PC-9 (cell line): ENCODE measurements at places on chromosomes 2 and 18.

GRCh38 chr2:38945372-38945771 lies 55.7 kb downstream of the ARHGEF33 start:
- no peak for DNase-seq

DNA sequence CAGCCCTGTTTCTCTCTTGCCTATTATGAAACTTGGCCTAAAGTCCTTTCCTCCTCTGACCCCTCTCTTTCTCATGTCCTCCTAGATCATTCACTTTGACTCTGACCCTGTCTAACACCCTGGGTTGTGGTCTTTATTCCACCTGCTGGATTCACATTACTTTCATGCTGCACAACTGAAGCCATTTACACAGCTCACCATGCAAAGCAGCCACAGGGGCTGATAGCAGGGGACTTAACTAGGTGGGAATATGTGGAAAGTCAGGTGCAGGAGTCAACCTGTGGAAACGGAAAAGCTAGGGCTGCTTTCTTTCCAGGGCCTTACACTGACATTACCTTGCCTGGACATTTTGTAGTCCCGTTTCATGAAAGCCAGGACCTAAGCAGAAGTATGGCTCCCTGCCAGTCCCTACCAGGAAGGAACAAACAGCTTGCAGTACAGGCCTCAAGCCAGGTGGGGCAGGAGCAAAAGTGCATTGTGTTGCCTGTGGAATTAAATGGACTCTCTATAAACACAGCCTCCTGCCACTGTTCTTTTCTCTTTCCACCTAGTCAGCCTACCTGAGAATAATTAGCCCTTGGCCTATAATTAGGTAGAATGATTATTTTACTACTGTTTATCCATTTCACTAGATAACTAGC lies 11.8 kb downstream of the MAPRE3 start:
- DNase-seq, result peak; percentile 67

DNA sequence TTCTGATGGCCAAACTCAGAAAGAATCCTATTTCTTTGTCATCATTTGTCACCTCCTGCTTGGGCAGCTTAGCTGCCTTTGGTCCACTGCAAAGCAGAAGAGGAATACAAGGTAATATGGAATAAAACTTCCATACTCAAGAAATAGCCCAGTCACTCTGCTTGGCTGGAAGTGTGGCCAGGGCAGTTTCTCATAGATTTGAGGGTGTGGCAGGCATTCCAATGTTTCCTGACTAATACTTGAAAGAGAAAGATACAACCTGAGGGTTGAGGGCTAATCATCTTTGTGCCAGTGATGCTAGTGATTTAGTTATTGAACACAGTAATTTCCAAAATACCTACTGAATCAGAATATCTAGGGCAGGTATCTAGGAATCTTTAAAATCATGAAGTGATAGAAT lies 83.1 kb downstream of the FAM161A start:
- DNase-seq, result peak; percentile 74

DNA sequence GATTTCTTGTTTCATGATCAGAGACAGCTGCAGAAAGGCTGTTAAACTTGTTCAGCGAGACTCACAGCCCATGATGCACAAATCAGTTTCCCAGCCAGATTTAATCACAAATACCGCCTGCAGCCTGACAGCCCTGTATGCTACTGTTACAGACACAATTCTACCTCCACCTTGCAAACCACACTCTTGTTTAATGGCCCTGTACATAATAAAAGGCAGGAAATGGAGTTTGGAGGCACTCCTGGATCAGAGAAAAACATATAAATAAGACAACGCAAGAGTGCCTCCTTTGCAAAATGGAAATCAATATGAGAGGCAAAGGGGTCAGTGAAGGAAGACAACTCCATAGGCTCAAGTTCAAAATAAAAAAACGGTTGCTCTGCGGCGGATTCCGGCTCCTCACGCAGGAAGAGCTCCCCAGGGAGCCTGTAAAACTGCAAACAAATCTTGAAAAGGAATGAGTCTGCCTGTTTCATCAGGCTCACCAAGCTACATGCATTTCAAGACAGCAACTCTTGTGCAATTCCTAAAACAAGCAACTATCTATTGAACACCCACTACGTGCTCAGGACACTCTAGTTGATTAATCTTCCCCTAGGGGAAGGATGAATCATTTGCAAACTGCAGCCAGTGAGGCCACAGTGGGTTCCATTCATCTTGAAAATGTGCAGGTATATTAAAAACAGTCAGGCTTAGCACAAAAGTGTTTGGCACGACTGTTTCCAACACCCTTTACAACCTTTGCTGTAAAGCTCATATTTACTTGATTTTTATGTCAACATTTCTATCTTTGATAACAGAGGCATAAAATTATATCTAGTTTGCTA lies 37.5 kb downstream of the TBC1D8 start:
- DNase-seq, result peak; percentile 69

GRCh38 chr2:241860184-241861078 lies 1.7 kb upstream of the PDCD1 start:
- no peak for DNase-seq
